ENCODE measurements at places on chromosomes 12 and 14.
A peak's percentile ranks its signal among the peaks of the same experiment; 100 is the strongest.

DNA sequence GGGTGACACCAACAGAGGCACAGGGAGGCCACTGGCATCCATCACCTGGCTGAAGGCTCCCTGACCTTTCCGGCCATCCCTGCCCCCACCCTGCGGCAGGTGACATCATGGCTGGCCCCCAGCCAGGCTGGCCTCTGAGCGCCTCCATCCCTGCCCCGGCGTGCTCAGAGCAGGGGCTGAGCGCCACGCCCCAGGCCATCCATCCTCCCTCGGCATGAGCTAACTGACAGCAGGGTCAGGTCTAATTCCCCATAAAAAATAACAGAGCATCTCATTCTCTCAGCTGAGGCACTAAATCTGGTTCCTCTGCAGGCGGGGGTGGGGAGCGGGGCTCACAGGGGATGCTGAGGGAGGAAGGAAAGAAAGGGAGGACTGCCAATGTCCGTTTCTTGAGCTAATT lies 50.7 kb downstream of the PRIMA1 start:
- H3K27ac ChIP-seq, result no peak overlapping the region
- no peaks in the 10 kb centered on the region for H3K27me3 ChIP-seq
- no peak for DNase-seq
- no peaks in the 10 kb centered on the region for H3K4me1 ChIP-seq
- H3K4me3 ChIP-seq, result no peak overlapping the region

DNA sequence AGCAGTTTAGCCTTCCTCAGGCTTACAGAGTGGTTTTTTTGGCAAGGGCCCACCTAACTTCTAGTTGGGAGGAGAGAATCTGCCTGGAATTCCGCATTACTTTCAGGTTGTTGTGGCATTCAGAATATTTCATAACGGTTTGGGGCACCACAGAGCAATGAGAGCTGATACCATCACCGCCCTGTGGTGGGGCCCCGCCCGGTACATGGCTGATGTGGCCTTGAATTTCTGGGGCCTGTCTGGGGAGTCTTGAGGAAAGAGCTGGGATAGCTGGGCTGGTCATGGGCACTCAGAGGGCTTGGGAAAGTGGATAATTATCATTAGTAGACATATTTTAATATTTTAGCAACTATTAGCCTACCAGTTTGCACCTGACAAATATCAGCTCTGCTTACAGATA lies 4.2 kb downstream of the TESPA1 start:
- H3K27ac ChIP-seq, result peak overlapping the region; percentile 94
- no peaks in the 10 kb centered on the region for H3K27me3 ChIP-seq

DNA sequence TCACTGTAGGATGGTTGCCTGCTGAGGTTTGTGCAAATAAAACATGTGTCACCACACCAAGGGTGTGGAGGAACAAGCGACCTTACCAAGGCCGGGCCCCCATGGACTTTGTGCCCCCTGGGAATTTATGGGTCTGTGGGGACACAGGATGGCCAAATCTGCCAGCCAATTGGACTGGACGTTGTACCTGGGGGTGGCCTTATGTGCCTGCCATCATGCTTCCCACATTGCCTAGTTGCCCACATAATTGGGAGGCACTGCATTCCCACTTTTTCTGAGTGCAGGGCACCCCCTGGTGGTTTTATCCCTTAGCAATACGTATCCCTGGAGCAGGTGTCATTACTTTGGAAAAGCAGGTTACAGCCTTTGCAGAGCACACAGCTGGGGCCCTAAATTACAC lies 92.6 kb upstream of the TMPO start:
- no peaks in the 10 kb centered on the region for H3K27me3 ChIP-seq
- no peaks in the 10 kb centered on the region for H3K4me1 ChIP-seq
- no peak overlapping the region for H3K27ac ChIP-seq

- no peak for DNase-seq
- H3K36me3 ChIP-seq, result peaks cover 29% of the 10 kb centered on the region
- no peak overlapping the region for H3K27ac ChIP-seq
- no peaks in the 10 kb centered on the region for H3K27me3 ChIP-seq
- peak overlapping the region; percentile 40 for H3K4me3 ChIP-seq
- H3K4me1 ChIP-seq, result no peaks in the 10 kb centered on the region
These were observed 22.3 kb downstream of the ZNF268 start for GRCh38 chr12:133203344-133204263.

DNA sequence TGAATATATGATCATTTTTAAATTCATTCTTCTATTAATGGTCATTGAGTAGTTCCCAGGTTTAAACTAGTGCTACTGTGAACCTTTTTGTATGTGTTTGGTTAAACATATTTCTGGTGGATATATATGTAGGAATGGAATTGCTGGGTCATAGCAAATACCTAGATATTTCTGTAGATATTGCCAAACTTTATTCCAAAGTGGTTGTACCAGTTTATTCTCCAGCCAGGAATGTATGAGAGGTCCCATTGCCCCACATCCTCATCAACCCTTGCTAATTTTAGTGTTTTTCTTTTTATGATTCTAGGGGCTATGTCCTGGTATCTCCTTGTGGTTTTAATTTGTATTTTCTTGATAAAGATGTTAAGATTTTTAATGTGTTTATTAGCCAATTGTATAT lies 3.1 kb downstream of the VEZT start:
- no peak for DNase-seq
- H3K27ac ChIP-seq, result no peak overlapping the region
- H3K4me3 ChIP-seq, result no peak overlapping the region
- H3K27me3 ChIP-seq, result no peaks in the 10 kb centered on the region

DNA sequence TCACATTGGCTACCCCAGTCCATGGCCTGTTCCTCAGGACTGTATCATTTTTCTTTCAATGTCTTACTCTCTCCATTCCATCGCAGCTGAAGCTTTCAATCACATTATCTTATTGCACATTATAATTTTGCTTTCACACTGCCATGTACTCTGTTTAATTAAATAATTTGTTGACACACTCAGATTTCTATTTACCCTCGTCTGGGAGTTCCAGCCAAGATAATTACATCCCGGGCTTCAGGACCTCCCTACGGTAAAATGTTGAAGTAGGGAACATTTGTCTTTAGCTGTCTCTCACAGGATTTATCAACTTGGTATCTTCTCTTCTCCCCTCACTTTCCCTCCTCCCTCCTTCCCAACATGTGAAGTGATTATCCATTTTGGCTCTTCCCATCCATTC lies 177.2 kb upstream of the RASSF8 start:
- no peaks in the 10 kb centered on the region for H3K36me3 ChIP-seq
- no peaks in the 10 kb centered on the region for H3K4me1 ChIP-seq
- H3K4me3 ChIP-seq, result no peak overlapping the region
- no peak for DNase-seq
- H3K27ac ChIP-seq, result no peak overlapping the region

GRCh38 chr14:105007593-105008264 lies 13.2 kb downstream of the CDCA4 start:
- H3K4me3 ChIP-seq, result no peak overlapping the region
- DNase-seq, result no peak
- H3K4me1 ChIP-seq, result no peaks in the 10 kb centered on the region
- H3K36me3 ChIP-seq, result no peaks in the 10 kb centered on the region
- no peak overlapping the region for H3K27ac ChIP-seq

GRCh38 chr12:92193846-92194245 lies 48.2 kb upstream of the BTG1 start:
- DNase-seq, result no peak
- no peaks in the 10 kb centered on the region for H3K4me1 ChIP-seq
- H3K27me3 ChIP-seq, result no peaks in the 10 kb centered on the region

- H3K4me3 ChIP-seq, result no peak overlapping the region
- H3K4me1 ChIP-seq, result no peaks in the 10 kb centered on the region
- no peak for DNase-seq
- H3K36me3 ChIP-seq, result no peaks in the 10 kb centered on the region
These were observed 74.1 kb upstream of the PRICKLE1 start for GRCh38 chr12:42663621-42664020.

GRCh38 chr12:7460375-7461259 lies 16.7 kb upstream of the CD163L1 start:
- no peak overlapping the region for H3K4me3 ChIP-seq
- no peaks in the 10 kb centered on the region for H3K27me3 ChIP-seq
- H3K27ac ChIP-seq, result no peak overlapping the region
- no peaks in the 10 kb centered on the region for H3K4me1 ChIP-seq
- no peaks in the 10 kb centered on the region for H3K36me3 ChIP-seq
- peak; percentile 46 for DNase-seq

DNA sequence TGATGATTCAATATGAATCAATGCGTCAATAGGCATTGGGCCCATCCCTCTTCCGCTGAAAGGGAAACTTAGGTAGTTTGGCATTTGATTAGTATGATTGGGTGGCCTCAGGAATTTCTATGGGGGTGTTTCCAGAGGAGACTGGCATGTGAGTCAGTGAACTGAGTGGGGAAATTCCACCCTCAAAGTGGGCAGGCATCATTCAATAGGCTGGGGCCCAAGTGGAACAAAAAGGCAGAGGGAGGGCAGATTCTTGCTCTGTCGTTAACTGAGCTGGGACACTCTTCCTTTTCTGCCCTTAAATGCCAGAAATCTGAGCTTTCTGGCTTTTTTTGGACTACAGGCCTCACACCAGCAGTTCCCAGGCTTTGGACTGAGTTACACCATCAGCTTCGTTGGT lies 373.5 kb downstream of the RPS29 start:
- no peaks in the 10 kb centered on the region for H3K4me1 ChIP-seq
- H3K27ac ChIP-seq, result no peak overlapping the region
- no peak overlapping the region for H3K4me3 ChIP-seq
- H3K36me3 ChIP-seq, result no peaks in the 10 kb centered on the region
- H3K27me3 ChIP-seq, result no peaks in the 10 kb centered on the region

GRCh38 chr14:23024612-23025075 lies 10.1 kb downstream of the PSMB5 start:
- H3K4me3 ChIP-seq, result no peak overlapping the region
- no peaks in the 10 kb centered on the region for H3K36me3 ChIP-seq
- H3K27ac ChIP-seq, result peak overlapping the region; percentile 33
- DNase-seq, result no peak
- no peaks in the 10 kb centered on the region for H3K4me1 ChIP-seq

GRCh38 chr12:124293286-124294003 lies 1.4 kb upstream of the RFLNA start:
- no peak overlapping the region for H3K4me3 ChIP-seq
- no peak overlapping the region for H3K27ac ChIP-seq
- H3K36me3 ChIP-seq, result no peaks in the 10 kb centered on the region
- no peaks in the 10 kb centered on the region for H3K27me3 ChIP-seq
